ENCODE measurements at places on chromosomes 2 and 18.

DNA sequence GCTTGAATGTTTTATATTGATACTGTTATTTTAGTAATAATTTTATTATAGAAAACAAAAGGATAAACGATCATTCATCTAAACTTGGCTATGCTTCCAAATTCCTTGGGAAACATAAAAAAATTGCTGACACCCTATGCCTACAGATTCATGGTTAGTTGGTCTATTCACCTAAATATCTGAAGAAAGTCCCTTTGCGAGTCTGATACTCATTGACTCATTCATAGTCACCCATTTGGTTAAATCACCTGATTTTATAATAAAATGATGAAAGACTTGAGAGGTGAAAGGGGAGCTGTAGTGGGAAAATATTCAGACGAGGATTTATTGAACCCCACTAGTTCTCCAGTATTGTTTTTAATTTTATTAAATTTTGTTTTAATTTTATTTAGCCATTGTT lies 112.0 kb downstream of the PTPN4 start:
- DNase-seq: no peak

- DNase-seq: peak; percentile 77
These were observed 4.4 kb upstream of the ST8SIA5 start for GRCh38 chr18:46761059-46761769.

DNA sequence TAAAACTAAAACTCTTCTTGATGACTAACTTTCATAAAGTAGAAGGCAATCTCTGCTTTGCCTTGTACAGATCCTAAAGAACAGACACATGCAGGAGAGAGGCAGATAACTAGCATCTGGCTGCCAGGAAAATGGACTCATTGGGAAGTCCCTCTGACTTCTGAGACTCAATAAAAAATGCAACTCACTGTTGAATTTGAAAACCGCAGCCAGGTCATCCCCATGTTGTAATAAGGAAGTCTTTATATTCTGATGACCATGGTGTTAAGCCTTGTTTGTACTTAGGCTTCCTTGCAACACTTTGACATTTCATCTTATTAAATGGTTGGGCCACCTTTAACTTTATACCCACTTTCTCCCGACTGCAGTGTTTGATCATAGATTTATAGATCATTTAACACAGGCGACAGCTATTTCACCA lies 375.1 kb upstream of the KCNH7 start:
- DNase-seq: no peak

GRCh38 chr2:26541401-26542193 lies 63.7 kb upstream of the OTOF start:
- peak; percentile 82 for DNase-seq

DNA sequence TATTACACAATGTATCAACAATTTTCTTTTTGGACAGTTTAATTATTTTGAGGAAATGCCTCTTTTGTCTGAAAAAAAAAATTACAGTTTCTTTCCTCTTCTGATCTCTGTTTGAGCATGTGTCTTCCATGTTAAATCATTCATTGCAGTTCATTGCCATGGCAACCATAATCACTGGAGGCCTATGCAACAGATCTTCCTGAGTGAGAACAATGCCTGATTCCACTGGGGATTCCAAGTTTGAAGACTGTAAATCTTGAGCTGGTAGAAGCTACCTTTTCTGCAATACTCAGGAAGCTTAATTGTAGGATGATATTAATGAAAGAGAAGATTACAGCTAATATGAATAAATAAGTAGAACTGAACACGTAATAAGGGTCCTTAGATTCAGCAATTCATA lies 721.4 kb upstream of the CNTNAP5 start:
- DNase-seq: no peak

GRCh38 chr18:55302167-55302833 lies 285.7 kb downstream of the TCF4 start:
- no peak for DNase-seq
